ENCODE measurements at places on chromosomes 4 and X. TPM values are rescaled to one million over a fixed set of nuclear protein-coding genes. Genes with fewer than 3 reads are reported as not detected.

Gene SULT1E1
- not detected for total RNA-seq

Gene DUSP21
- not detected for total RNA-seq

Gene MEPE
- total RNA-seq = not detected

Gene LRP2BP
- 0.13 TPM for total RNA-seq

Gene PRR32
- not detected for total RNA-seq

Gene SMR3B
- total RNA-seq = not detected

Gene PROM1
- not detected for total RNA-seq

Gene MAGEA10
- total RNA-seq = not detected

Gene CT55
- total RNA-seq = not detected

Gene MAGIX
- 3.7 TPM for total RNA-seq

Gene EFHC2
- total RNA-seq = 0.31 TPM

Gene CXCL5
- total RNA-seq = 60.7 TPM

Gene IL15
- total RNA-seq = 11.2 TPM

Gene CLIC2
- 0.15 TPM for total RNA-seq

Gene IL2
- total RNA-seq = not detected

Gene GYG2
- total RNA-seq = 4.4 TPM

Gene UCP1
- 0.08 TPM for total RNA-seq

Gene DCAF8L2
- not detected for total RNA-seq

Gene CFAP47
- total RNA-seq = not detected

Gene DMP1
- total RNA-seq = not detected

Gene GYPA
- total RNA-seq = not detected

Gene FGFBP2
- not detected for total RNA-seq

Gene GIMD1
- not detected for total RNA-seq

Gene SLC6A14
- total RNA-seq = not detected

Gene GALNTL6
- 0.05 TPM for total RNA-seq

Gene GRIA3
- total RNA-seq = not detected

Gene AKAP14
- not detected for total RNA-seq

Gene SCML1
- total RNA-seq = 5.7 TPM

Gene ADAMTS3
- not detected for total RNA-seq

Gene ARSJ
- 5.2 TPM for total RNA-seq

Gene GAGE2A
- not detected for total RNA-seq

Gene PABPC4L
- 0.07 TPM for total RNA-seq

Gene TRIML1
- total RNA-seq = not detected

Gene MAGEA9
- not detected for total RNA-seq

Gene PTCHD1
- total RNA-seq = not detected

Gene FABP2
- not detected for total RNA-seq

Gene PRKG2
- total RNA-seq = 0.83 TPM

Gene TMEM131L
- total RNA-seq = 5.0 TPM

Gene NDP
- total RNA-seq = not detected

Gene GSX2
- total RNA-seq = not detected

Measured in A549 treated with CpdA at 1 μM for 4 hours (cell line).